MV-4-11 (cell line): ENCODE measurements at places on chromosomes 1 and 21.

- no peak for DNase-seq
Measured at GRCh38 chr1:221530791-221531190, 211.1 kb downstream of the DUSP10 start.

DNA sequence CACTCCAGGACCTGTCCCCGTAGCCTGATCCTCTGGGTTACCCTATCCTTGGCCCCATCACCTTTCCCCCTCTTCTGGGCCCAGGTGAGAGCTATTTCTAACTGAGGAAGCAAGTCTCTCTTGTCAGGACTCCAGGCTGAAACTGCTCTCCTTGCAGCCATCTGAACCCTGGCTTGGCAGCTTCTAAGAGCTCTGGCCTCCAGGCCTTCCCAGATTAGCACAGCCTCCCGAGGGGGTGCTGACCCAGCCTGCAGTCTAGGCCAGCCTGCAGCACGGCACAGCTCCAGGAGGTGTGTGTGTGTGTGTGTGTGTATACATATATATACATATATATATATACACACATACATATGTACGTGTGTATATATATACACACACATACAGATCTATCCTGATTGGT lies 17.4 kb downstream of the CACNA1S start:
- no peak for DNase-seq

- DNase-seq, result no peak
Measured at GRCh38 chr1:4071653-4072052, 171.6 kb upstream of the C1orf174 start.

DNA sequence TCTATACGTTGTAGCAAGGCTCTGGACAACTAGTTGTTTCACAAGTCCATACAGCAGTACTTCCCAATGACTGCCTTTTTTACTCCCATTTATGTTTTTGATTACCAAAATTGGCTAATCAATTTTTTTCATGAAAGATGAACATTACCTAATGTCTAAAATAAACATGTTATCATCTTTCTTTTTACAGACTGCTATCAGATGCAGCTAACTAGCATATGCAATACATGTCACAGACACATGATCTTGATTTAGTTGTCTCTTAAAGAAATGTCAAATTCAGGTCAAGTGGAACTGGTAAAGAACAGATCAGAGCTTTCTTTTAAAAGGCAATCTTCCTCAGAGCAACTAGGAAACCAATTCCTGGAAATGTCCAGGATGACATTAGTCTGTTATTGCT lies 630 bp upstream of the DBT start:
- DNase-seq, result no peak

GRCh38 chr1:151703813-151704212 lies 12.8 kb downstream of the CELF3 start:
- DNase-seq, result no peak

DNA sequence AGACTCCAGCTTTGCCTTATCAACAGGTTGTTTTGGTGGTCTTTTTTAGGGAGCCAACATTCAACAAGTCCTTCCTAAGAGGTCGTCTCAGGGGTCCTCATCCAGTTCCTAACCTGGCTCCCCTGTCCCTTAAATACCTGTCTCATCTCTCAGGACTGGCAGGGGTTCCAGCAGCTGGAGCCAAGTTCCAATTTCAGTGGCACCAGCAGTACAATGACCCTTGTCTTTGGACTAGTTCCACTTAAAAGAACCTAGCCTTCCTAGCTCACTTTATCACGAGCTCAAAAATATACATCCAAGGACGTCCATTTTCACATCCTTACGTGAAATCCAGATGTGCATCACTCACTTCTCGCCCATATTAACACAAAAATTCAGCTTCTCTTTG lies 18.7 kb upstream of the TRAF3IP3 start:
- no peak for DNase-seq

- DNase-seq, result peak; percentile 11
Measured at GRCh38 chr1:183841550-183841949, 36.6 kb downstream of the RGL1 start.

- DNase-seq, result no peak
Measured at GRCh38 chr1:230108580-230108979, 41.5 kb downstream of the GALNT2 start.

DNA sequence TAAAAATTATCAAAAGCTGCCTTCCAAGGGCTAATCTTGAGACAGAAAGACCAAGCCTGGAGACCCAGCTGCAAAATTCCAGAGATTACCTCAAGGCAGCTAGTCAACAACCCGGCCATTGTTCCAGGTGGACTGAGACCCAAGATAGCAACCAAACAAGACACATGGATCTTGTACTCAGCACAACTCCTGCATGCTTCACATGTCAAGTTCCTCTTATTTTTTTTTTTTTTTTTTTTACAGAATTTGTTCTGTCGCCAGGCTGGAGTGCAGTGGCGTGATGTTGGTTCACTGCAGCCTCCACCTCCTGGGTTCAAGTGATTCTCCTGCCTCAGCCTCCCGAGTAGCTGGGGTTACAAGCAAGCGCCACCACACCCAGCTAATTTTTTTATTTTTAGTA lies 40.1 kb downstream of the CD2 start:
- peak; percentile 84 for DNase-seq

DNA sequence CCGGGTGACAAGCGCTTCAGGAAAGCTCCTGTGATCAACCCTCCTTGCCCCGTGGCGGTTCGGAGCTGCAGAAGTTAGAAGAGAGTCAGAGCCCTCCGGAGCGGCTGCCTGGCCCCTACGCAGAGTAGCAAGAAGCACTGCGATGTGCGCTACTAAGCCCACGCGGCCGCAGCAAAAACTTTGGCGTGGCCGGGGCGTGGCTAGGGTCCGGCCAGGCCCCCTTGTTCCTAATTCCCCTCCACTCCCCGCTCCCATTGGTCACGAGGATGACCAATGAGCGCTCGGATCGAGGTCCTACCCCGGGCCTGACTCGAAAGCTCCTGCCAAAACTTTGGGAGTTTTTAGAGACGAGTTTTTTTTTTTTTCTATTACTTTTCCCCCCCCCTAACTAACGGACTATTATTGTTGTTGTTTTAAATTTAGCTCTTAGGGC lies at the start of gene HLX:
Gene HLX (plus strand): TSS at position 368 of the 433 bp plus-strand sequence. CDS start 415 bp downstream, outside the sequence.
- peak; percentile 97 for DNase-seq

DNA sequence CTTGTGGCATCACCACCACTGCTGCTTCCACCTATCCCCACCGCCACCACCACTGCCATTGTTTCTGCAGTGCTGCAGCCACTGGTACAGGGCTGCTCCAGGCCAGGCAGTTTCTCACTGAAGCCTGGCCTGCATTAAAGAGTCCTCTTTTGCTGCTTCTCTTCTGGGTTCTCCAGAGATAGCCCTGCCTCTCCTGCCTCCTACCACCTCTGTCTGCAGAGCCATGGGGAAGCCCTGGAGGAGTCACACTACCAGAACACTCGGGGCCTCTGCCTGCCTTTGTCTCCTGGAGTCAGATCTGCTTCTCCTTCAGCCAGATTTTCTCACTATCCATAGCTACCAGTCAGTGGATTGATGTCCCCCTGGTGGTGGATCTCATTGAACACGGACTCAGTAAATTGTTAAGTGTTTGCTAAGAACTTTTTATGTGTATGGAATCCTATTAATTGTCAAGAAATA lies 37.7 kb upstream of the DDAH1 start:
- peak; percentile 32 for DNase-seq

- no peak for DNase-seq
Measured at GRCh38 chr1:66495495-66495894, 38.5 kb upstream of the SGIP1 start.

GRCh38 chr1:42945164-42945563 lies 13.5 kb downstream of the SLC2A1 start:
- no peak for DNase-seq

GRCh38 chr1:154867841-154868605 lies 2.1 kb downstream of the KCNN3 start:
- DNase-seq, result no peak

DNA sequence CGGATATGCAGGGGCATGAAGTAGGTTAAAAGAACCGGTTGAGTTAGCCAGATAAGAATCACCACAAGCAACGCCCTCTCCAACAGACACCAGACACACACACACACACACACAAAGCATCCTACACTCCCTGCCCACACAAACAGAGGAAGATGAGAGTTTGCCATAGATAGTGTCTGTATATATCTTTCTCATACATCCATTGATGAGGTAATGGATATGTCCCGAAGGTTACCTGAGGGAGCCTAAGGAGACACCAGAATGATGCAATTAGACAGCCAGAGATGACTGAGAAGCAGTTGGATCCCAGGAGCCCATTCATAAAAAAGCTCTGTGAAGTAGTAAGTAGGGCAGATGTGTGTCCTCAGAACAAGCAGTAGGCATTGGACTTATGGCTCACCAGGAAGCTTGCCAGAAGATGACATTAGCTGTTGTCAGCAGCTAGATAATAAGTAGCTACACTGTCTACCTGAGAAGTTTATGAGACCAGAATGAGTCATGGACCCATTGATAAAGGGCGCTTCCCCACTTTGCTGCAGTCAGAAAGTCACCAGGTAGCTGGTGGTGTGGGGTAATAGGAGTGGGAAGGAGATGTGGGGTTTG lies 247.0 kb downstream of the KCNT2 start:
- DNase-seq, result no peak

DNA sequence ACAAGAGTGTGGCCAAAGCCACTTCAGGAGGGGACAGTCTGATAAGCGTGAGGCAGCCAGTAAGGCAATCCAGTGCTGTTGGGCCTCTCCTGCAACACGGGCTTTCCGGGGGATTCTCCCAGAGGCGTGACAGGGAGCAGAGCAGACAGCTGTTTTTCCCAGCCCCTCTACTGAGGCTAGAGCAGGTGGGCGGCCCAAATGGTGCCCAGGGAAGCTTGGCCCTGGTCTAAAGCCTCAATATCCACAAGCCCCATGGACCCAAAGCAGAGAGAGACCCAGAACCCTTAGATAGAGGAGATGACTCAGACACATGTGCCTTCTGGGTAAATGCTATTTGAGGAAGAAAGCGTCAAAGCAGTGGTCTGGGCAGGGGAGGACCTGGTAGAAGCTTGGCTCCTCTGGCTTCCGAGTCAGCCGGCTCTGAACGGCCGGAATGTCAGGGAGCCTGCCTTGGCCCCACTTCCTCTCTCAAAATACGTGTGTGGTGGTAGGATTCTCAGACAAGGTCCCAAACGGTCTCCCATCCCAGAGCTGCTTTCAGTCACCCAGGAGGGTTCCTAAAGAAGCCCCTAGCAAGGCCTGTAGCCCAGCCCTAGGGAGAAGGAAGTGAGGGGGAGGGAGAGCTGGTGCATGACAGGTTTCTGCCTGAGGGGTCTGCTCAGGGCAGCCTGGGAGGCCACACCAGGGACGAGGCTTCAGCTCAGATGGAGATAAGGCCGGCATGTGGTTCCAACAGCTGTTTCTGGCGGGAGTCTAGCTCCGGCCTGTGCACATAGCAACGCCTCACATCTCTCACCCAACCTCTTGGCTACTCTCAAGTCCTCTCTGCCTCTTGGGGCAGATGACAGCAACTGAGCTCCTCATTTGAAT lies 28.8 kb downstream of the PIK3C2B start:
- peak; percentile 77 for DNase-seq

GRCh38 chr1:215477632-215478031 lies 89.5 kb upstream of the KCTD3 start:
- peak; percentile 23 for DNase-seq

DNA sequence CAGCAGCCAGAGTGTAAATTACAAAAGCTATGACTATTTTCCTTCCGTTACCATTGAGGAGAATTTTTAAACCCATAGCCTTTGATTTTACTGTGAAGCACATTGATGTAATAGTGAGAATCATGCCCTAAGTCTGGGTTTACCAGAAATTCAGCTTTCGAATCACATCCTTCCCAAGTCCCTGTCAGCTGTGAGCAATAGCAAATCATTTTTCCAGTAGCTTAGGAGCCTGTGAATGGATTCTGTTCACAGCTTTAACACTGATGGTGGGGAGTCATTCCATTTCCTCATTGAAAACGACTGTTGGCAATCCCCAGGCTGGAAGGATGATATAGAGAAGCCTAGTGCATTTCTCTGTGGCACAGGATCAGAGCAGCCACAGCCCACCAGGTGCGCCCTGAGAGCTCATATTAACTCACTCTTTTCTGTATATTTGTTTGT lies 82.2 kb upstream of the C1orf105 start:
- DNase-seq, result no peak

- DNase-seq, result no peak
Measured at GRCh38 chr1:116738673-116739370, 15.4 kb upstream of the CD2 start.

- peak; percentile 31 for DNase-seq
Measured at GRCh38 chr1:165075725-165076370, 280.7 kb downstream of the LMX1A start.

DNA sequence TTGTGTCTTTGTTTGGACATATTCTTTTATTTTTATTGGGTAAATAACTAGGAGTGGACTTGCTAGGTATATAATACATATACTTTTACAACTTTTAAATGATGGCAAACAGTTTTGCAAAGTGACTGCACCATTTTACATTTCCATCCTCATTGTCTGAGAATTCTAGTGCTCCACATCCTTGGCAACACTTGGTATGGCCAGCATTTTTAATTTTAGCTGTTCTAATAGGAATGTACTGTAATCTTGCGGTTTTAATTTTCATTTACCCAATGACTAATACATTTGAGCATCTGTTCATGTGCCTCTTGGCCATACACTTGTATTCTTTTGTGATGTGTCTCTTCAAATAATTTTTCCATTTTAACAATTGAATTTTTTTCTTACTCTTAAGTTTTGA lies 37.0 kb upstream of the ATP6V1G3 start:
- no peak for DNase-seq

DNA sequence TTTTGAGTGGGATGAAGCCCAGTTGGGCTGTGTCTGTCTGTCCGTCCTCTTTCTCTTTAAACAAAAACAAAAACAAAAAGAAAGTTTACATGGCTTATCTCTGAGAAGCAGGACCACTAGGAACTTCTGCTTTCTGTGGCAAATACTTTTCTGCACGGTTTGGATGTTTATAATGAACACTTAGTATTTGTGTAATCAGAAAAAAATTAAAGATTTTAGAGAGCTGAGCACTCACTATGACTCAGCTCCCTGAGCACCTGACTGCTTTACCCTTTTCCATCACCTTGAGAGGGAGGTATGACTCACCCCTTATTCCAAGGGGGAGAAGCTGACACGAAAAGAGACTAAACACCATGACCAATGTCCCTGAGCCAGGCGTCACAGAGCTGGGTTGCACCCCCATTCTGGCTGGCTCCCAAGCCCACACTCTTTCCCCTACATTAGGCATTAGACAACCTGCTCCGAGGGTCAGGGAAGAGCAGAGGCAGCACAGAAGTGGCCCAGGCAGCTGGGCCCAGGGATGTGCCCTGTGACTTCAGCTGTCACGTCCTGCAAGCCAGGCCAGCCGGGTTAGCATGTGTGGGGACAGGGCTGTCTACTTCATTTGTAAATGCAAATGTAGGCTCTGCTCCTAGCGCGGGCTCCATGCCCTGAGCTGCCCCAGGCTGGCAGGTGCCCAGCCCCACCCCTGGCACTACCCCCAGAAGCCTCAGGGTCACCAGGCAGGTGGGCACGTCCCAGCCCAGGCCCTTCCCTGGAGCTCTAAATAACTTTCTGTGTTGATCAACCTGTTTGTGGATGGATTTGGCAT lies 30.4 kb downstream of the RAP1GAP start:
- no peak for DNase-seq
